ENCODE measurements at places on chromosomes 16 and 17.

- DNase-seq: peak; percentile 68
Observed at GRCh38 chr17:50212121-50212843, 10.9 kb upstream of the COL1A1 start.

GRCh38 chr16:86044241-86044671 is 145.3 kb downstream of the IRF8 start:
- peak; percentile 24 for DNase-seq

GRCh38 chr17:72342061-72342460 is 221.2 kb downstream of the SOX9 start:
- DNase-seq: no peak

GRCh38 chr16:47371271-47372014 is 89.4 kb downstream of the ITFG1 start:
- DNase-seq: no peak

GRCh38 chr16:19613834-19614233 is 58.3 kb downstream of the VPS35L start:
- no peak for DNase-seq

DNA sequence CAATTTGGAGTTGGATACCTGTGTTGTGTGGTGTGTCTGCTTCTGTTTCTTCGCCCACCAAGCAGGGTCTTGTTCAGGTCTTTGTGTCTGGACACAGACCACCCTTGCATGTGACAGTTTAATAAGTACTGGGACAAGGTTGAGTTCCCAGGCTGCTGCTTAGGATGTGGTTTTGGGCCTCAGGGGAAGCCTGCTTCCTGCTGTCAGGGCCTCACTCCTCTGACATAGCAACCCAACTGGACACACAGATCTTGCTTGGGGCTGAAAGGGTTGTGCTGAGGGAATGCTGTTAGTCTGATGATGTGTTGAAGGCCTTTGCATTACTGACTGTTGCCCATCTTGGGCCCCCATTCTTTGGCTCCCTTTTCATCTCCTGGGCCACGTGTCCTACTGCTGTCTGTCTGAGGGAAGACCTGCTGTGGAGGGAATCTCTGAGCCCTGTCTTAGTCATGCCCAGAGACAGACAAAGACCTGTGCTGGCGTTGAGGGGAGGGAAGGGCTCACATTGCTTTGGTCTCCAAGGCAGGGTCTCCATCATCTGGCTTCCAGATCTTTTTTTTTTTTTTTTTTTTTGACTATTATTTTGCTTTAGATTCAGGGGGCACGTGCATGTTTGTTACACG is 4.7 kb upstream of the TGFB1I1 start:
- DNase-seq: peak; percentile 51

DNA sequence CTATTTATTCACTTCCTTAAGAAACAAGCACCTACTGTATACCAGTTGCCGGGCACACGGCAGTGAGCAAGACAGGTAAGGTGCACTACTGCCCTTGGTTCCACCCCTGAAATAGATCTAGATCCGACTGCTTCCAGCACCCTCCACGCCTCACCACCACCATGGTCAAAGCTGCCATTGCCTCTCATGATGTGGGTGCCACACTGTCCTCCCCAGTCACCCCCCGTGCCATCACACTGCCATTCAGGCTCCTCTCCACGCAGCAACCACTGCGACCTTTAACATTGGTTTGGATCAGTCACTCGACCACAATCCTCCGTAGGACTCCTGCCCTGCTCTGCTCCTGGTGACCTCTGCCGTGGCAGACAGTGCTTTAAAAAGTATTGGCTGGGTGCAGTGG is 226.8 kb downstream of the CPPED1 start:
- DNase-seq: no peak

DNA sequence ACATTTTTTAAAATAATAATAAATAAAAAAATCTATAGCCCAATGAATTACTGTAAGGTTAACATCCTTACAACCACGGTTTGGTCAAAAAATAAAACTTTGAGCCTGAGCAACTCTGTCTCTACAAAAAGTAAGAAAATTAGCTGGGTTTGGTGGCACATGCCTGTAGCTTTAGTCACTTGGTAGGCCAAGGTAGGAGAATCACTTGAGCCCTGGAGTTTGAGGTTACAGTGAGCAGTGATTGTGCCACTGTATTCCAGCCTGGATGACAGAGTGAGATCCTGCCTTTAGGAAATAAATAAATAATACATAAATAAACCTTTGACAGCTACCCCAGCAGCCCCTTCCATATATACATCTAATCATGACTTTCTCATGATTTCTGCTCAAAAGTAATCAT is 26.9 kb upstream of the PHAF1 start:
- peak; percentile 5 for DNase-seq
